Right cardiac atrium (tissue), 5 donors: ENCODE measurements at places on chromosomes 11 and 22.

DNA sequence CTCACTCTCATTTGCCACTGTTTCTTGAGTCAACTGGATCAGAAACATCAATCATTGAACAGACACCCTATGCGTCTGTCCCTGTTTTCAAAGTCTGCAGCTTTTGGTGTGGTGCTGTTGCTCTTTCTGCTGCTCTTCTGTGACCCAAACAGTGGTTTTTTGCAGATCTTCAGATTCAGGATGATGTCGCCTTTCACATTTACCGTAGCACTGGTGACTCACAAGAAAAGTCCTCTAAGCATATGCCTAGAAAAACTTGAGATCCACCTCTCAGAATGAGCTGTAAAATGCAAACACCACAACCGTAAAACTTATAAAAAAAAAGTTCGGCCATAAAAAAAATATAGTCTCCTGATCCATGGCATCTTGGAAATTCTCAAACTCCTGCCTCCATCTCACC lies 400.4 kb downstream of the NTM start:
- DNase-seq, result no peak

- no peak for DNase-seq
These were observed 387.9 kb downstream of the MN1 start for GRCh38 chr22:27413702-27414101.

DNA sequence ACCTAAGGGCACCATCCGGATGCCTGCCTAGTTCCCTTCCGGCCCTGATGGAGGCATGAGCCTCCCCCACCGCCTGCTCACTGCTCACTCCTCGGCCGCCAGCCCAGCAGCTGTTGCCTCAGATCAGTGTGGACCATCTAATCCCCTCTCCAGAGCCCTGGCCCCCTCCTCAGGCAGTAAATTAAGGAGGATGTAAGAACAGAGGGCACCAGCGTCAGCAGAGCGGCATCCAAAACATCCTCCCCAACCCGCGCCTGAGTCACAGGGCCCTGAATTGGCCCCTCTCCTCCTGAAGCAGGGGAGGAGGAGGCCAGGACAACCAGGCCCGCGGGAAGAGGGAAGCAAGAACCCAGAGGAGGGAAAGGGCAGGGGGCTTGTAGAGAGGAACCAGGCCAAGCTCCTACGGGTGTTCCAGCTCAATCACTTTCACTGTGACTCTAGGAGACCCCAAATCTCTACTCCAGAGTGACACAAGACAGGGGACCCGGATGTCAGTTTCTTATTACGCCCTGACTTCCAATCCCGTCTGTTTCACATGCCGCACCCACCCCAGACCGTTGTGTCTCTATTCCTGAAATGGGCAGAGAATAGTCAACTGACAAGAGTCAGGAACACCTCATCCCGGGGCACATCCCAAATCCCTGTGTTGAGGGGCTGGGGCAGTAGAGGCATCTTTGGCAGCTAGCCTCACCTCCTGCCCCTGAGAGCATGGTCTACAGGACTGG lies 31.3 kb upstream of the MYOD1 start:
- no peak for DNase-seq

GRCh38 chr11:20489948-20490347 lies 102.4 kb downstream of the PRMT3 start:
- no peak for DNase-seq

DNA sequence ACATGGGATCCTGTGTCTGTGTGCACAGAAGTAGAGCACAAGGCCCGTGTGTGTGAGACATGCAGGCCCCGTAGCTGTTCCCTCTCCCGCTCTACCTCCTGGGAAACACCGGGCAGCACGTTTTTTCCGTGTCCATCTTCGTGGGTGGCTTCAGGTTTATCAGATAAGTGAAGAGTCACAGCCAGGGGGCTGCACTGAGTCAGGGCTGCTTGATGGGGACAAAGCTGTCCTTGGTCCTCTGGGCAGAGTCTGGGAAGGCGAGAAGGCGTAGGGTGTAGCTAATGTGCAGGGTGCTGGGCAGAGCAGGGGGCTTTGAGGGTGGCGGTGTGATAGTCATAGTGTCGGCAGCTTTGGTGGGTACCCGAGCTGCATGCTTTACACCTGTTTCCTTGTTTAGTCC lies 23.7 kb downstream of the INCENP start:
- DNase-seq, result no peak

- DNase-seq, result peak; percentile 88
These were observed 157.0 kb upstream of the TIMP3 start for GRCh38 chr22:32644252-32645100.

DNA sequence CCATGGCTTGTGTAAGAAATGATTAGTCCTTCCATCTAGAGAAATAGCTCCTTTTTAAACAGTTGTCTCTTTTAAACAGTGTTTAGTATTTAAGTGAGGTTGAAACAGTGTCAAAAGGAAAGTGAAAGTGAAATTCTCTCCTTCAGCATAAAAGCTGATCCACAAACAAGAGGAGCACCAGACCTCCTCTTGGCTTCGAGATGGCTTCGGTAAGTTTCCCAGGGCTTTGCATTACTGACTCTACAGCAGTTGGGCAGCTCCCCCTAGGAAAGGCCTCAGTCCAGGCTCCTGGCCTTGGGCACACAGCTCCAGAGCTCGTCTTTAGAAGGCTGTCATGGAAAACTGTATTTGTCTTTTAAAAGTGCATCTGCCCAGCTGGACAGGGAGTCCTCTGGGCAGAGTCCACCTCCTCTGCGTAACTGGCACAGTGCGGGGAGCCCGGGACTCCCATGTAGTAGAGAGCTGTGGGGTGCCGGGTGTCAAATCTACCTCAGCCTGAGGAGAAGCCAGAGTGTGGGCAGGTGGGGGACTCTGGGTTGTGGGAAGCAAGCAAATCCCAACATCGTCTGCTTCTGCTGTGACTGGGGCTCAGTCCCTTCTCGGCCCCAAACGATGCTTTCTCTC lies at the start of gene PLAAT4:
Gene PLAAT4, plus strand, starts transcription at position 140 of the 624 bp plus-strand sequence. Its CDS starts 61 bp downstream, at position 201.
- peak; percentile 67 for DNase-seq

DNA sequence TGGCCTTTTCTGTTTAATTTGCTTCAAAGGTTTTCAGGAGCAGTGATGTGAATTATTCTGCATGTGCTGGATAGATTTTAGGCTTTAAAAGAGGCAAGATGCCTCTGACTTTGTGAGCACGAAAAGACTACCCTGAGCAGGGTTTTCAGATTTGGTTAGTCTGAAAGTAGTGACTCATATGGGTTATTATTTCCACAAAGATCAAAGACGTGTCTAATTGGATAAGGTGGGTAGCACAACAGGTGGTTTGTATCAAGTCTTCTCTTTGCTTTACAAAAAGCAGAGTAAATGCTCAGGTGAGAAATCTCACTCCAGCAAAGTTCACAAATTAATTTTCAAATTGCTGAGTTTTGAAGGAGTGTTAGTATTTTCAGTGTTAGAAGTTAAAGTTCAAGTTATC lies 37.6 kb upstream of the DBX1 start:
- no peak for DNase-seq

GRCh38 chr22:25602916-25603315 lies 38.4 kb downstream of the GRK3 start:
- no peak for DNase-seq

- no peak for DNase-seq
These were observed 5.2 kb downstream of the TRPT1 start for GRCh38 chr11:64220798-64221197.
